NK-92 treated with Interleukin-12 subunit alpha and Interleukin-12 subunit beta, amount 100 ng/mL, for 24 hours (cell line): ENCODE measurements at places on chromosomes 6 and 20.

GRCh38 chr6:97203343-97203742 lies 79.7 kb downstream of the MMS22L start:
- DNase-seq = no peak

- no peak for DNase-seq
These were observed 894.3 kb downstream of the TFAP2A start for GRCh38 chr6:9520417-9521151.

DNA sequence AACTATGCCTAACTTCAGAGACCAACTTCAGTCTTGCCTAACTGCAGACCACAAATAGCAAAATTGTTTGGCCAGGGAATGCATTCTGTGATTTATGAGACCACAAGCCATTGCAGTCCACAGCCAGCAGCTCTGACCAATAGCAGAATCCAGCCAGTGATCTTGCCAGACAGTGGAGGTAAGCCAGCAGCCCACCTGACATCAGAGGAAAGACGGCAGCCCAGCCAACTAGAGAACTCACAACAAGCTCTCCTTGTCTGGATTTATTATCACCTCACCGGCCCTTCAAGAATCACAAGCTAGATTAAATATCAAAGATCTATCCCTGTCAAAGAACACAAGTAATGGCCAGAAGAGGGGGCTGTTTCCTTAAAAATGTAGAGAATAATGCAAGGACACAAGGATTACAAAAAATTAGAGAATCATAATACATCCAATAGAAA lies 66.5 kb upstream of the SLC35F1 start:
- no peak for DNase-seq

DNA sequence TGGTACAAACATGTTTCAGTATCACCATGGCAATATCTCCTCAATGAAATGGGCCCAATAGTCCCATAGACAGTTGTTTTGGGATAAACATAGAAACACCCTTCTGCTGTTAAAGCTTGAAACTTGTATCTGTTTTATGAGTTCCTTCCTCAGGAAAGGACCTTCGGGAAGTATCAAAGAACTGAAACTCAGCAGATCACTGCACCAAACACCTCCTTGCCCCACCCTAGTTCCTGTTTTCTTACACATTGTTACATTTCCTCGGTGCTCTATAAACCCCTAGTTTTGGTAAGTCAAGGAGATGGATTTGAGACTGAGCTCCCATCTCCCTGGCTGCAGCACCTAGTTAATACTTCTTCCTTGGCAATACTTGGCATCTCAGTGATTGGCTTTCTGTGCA lies 73.8 kb upstream of the ECI2 start:
- no peak for DNase-seq

DNA sequence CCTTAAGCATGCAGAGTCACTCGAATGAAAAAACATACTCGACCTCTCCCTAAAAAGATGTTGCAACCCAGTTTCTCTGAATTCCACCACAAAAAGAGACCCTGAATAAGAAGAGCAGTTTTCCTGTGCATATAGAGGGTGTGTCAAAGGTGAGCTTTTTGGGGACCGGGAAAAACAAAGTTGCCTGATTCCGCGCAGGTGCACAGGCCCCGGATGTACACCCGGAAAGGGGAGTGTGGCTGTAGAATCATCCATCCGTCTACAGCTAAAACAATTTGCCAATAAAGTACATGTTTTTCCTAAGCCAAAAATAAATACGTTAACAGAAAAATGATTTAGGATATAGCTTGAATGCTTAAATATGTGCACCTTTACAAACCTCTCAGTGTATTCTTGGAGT lies 41.2 kb upstream of the IRF4 start:
- no peak for DNase-seq

DNA sequence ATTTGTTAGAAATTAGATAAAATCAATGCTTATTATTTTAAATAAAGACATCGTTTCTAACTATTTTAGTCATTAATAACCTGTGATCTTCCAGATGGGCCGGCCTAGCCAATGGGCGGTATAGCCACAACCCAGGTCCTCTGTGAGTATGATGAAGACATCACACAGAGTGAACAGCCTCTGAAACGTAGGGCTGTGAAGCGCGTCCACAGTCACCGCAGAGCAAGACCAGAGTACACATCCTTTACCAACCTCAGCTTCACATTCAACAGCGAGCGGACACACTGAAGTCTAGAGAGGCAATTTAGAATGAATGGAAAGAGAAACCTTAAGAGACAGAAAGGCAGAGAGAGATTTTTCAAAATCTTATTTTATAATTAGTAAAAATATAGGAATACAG lies 125.0 kb upstream of the RPS6KA2 start:
- no peak for DNase-seq

- peak; percentile 25 for DNase-seq
These were observed 95.1 kb upstream of the OLIG3 start for GRCh38 chr6:137589067-137589848.

DNA sequence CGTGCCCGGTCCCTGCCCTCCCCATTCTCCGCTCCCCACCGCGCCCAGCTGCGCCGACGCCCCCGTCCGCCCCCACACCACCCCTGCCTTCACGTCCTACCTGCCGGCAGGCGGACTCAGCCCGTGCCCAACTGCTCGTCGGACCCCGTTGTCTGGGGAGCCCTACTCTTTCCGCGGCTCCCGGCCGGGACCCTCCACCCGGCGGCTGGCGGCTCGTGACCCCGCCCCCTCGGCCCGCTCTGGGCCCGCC lies at the start of gene SERAC1:
Gene SERAC1 (minus strand): TSS at position 223 of the 250 bp plus-strand sequence. CDS start 9,899 bp downstream, outside the sequence.
- DNase-seq = no peak

DNA sequence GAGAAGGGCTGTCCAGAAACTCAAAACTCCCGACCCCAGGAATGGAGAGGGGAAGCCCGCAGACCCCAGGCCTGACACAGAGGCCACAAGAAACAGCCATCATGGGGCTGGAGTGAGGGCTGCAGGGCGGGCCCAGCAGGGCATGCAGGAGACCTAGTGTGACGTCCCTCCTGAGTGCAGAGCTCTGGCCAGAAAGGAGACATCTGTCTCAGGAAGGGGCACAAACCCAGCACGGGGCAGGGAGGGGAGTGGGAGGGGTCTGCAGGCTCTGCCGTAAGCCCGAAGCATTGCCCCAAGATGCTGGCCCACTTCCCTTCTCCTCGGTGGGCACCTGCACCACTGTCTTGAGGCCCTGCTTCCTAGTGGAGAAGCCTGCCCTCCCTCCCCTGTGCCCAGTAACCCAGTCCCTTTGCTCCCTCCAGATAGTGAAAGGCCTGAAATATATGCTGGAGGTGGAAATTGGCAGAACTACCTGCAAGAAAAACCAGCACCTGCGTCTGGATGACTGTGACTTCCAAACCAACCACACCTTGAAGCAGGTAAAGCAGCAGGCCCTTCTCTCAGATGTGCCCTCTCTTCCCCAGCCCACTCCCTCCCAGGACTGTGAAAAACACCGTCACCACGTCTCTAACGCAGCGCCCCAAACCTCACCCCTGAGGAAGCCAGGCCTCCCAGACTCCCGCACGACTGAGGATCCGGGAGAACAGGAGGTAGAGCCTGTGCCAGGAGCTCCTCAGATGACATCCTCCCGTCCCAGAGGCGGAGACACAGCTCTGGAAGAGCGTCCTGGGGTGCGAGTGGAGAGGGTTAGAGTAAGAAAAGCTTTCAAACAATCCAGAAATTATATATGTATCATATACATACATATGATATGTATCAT lies 9.7 kb downstream of the CST7 start:
- DNase-seq = no peak

- no peak for DNase-seq
These were observed 94.8 kb downstream of the MBOAT1 start for GRCh38 chr6:20117474-20117873.

DNA sequence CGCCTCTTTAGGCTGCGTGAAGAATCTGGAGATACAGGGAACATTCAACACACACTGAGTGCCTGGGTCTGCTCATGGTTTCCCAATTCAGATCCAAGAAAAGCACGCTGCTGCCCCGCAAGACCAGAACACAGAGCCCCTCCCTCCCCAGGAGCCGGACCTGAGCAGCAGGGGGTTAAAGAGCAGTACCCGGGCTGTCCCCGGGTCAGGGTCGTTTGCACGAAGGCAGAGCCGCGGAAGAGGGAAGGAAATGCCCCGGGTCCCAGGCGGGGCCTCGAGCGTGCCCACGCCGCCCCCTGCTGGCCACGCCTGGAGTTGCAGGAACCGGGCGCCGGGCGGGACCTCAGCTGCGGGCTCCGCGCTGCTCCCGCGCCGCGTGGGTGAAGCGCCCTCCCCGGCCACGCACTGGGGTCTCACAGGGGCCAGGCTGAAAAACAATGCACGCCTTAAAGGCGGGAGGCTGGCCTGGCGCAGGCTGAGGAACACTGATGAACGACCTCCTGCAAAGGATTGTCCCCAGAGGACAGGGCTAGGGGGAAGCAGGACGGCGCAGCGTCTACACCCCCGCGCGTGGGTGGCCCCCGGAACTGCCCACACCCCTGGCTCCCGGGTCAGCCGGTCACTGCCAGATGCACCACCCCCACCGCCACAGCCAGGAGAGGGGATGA lies 48.9 kb downstream of the ANKRD60 start:
- no peak for DNase-seq

- no peak for DNase-seq
These were observed 38.9 kb downstream of the LRP11 start for GRCh38 chr6:149825292-149825691.

DNA sequence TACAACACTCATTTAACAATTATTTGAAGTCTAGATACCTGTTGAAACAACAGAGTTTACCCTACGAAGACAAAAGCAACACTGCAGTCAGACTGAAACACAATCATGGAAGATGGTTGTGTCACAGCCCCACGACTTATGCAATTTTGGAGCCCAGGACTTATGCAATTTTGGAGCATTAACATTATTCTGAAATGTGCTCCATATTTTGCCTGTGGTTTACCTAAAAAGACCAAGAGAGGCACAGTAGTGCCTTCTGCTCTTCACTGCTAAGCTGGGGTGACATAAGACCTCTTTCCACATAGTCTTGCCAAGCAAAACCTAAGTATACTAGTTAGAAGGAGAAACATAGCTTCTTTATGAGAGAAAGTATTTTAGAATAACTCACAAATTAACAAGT lies 216.5 kb downstream of the PTPRK start:
- DNase-seq = no peak

DNA sequence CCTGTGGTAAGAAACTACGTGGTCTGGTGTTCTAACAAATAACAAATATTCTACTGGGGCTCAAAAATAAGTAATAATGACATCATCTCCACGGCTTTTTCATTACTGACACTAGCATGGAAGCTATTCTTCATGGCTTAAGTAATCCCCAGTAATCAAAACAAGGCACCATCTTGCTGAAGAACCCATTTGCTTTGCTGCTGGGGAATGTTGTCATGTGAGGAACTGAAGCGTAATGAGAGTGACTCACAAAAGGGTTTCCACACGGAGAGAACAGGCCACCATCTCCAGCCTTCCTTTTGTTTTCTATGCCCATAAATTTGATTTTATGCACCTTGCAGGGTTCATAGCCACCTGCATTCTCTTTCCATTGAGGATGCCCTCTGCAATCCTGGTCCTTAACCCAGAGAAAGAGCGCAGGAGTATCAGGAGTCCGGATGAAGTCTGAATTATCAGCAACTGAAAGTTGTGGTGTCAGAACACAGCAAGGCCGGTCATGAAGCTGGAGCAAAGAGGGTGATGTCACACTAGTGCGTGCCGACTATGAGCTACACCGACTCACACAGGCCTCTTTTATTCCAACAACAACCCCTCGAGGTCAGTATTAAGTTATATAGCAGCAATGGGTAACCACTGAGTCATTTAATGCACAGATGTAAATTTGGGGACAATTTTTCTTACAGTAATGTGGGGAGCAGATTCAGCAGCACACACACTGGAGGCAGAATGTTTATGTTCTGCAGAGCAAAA lies 173.7 kb upstream of the SSTR4 start:
- no peak for DNase-seq

- DNase-seq = no peak
These were observed 47.4 kb downstream of the SRC start for GRCh38 chr20:37393196-37393862.

DNA sequence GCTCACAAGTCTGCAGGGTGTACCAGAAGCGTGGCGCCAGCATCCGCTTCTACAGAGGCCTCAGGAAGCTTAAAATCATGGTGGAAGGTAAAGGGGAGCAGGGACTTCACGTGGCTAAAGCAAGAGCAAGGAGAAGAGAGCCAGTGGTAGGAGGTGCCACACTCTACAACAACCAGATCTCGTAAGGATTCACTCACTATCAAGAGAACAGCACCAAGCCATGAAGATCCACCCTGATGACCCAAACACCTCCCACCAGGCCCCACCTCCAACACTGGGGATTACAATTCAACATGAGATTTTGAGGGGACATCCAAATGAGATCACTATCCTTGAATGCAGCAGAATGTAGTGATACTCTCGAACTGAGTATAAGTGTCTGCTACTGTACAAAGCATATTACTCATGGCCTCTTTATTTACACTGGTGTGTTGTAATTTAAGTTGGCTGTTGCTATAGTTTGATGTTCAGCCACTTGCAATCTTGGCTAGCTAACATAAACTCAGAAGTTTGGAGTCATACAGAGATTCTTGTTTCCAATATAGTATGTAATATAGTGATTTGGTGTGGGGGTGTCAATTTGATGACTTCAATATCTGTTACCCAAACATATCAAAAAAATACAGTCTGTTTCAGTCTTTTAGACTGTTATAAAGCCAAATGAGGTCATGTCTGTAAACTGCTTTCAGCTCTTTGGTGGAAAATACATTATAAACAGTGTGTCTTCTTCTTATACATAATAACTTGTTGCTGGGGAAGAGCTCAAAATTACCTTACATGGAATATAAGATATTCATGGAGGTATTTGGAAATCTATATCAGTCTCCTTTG lies 39.4 kb upstream of the MYLIP start:
- no peak for DNase-seq

DNA sequence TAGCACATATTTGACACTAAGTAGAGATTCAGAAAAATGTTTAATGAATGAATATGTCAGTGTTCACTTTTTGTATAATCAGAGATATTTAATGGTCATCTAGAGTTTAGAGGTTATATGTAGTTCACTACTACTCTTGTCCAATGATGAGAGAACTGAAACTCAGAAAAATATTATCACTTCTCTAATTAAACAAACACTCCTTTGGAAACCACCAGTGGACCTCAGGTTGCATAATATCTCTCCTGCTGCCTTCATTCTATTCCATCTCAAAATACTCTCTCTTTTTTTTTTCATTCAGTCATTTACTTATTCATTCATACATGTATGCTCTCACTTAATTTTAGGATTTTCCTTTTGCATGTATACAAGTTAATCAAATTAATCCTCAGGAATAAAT lies 423.1 kb upstream of the RNF217 start:
- no peak for DNase-seq
